ENCODE measurements at places on chromosomes 3 and 15.

DNA sequence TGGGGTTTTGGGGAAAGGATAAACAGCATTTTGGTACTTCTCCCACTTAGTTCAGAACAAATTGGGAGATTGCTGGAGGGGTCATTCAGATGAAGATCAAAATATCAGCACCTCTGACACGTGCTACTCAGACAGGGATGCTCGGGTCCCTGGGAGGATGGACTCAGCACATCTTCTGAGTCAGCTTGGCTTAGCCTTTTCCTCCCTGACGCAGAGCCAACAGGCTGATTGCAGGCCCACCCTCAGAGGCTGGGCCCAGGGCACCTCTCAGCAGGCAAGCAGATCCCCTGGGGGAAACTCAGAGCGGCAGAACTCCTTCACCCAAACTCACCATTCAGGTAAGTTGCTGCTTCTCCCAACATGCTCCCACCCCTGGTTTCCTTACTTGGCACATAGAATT lies 304.9 kb downstream of the TLE3 start:
- DNase-seq, result no peak

GRCh38 chr3:80010021-80010571 lies 242.3 kb upstream of the ROBO1 start:
- DNase-seq, result no peak

GRCh38 chr3:106552351-106553043 lies 683.7 kb upstream of the CBLB start:
- DNase-seq, result no peak

- DNase-seq, result no peak
Measured at GRCh38 chr3:113088616-113089015, 97.8 kb downstream of the GTPBP8 start.

- DNase-seq, result no peak
Measured at GRCh38 chr15:31301673-31301990, 25.0 kb upstream of the KLF13 start.

DNA sequence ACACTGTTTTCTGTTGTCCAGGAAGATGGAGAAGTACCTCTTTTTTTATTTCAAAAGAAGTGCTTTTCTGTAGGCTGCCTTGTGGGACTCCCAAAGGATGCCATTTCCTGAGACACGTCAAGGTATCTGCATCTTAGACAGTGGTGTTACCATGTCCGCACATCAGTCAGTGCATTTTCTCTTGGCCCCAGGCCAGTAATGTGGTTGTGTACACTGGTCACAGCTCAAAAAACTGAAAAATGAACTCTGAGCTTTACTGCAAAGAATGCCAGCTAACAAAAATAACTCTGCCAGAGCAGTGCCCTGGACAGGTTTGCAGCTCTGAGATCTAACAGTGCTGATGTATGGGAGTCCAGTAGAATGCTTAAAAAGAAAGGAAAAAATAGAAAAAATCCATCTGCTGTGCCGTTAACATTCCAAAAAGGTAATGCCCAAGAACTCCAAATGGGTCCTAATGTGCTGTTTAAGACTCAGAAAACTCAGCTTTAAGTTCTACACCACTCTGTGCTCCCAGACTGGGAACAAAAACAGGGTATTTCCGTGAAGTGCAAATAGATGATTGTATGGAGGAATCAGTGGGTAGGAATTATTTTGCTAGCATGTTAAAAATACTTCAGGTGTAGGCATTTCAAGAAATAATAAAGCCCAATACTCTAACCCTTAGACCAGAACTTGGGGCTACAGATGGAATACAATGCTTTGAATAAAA lies 315.9 kb downstream of the FEZF2 start:
- DNase-seq, result no peak

- no peak for DNase-seq
Measured at GRCh38 chr3:99764377-99764776, 53.3 kb upstream of the CMSS1 start.

DNA sequence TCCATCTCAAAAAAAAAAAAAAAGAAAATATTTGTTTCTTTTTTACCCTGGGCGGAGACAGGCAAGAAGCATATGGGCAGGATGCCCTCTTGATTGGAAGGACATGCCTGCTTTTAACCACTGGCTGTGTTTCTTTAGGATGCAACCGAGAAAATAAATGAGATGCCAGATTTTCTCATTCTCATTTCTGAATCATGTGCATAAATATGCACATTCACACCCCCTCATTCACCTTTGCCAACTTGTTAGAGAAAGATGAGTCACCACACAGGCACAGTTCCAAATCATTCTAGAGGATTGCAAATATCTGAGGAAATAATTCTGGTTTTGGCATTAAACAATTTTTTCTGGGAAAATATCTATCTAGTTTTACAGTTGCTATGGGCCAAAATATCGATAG lies 3.3 kb downstream of the LIPH start:
- no peak for DNase-seq

DNA sequence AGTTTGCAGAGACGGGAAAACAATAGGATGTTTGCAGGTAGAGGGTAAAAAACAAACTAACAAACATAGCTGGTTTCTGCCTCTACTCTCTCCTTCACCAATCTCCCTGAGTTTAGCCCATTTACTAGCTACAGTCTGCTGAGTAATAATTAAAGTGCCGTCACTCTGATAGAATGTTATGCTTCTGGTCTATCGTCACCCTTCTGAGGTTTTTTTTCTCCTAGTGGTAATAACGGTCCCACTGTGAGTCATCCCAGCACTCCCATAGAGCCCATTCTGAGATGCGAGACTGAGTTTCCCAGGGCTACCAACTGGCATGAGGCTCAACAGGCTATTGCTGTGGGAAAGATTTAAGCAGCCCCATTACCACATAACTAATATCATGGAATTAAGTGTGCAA lies 56.4 kb downstream of the PLAAT1 start:
- DNase-seq, result no peak

- DNase-seq, result no peak
Measured at GRCh38 chr3:35745802-35746484, 106.6 kb downstream of the ARPP21 start.

DNA sequence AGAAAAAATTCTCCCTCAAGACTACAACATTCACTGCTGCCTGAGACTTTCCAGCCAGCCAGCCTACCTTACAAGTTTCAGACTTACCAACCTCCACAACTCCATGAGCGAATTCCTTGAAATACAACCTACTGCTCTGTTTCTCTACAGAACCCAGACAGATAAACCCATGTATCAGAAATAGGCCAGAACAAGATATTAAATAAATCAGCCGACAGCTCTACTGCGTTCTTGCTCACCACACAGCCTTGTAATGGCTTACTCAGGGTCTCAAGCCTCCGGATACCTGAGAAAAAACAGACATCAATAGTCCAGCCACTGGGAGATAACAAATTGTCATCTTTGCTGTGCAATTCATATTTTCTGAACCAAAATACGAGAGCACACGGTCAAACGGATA lies 43.6 kb upstream of the LIPC start:
- no peak for DNase-seq

GRCh38 chr3:119659606-119660291 lies 640 bp downstream of the POPDC2 start:
- DNase-seq, result no peak

- DNase-seq, result no peak
Measured at GRCh38 chr3:184261854-184262763, 756 bp upstream of the CAMK2N2 start.

DNA sequence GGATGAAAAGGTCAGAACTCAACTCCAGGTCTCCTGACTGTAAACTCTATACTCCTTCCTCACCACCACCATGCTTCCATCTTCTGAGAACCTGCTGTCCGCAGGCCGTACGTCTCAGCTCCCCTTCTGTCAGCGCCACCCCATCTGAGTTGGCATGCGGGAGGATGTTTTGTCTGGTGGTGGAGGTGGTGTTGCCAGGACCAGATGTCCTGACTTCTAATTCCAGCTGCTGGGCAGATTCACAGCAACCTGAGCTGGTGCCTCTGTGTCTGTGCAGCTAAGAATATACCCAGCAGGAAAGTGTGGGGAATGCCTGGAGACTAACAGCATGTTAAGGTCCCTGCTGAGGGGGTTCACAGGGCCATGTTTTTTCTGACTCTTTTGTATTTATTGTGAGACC lies 23.2 kb downstream of the PLA1A start:
- DNase-seq, result no peak

DNA sequence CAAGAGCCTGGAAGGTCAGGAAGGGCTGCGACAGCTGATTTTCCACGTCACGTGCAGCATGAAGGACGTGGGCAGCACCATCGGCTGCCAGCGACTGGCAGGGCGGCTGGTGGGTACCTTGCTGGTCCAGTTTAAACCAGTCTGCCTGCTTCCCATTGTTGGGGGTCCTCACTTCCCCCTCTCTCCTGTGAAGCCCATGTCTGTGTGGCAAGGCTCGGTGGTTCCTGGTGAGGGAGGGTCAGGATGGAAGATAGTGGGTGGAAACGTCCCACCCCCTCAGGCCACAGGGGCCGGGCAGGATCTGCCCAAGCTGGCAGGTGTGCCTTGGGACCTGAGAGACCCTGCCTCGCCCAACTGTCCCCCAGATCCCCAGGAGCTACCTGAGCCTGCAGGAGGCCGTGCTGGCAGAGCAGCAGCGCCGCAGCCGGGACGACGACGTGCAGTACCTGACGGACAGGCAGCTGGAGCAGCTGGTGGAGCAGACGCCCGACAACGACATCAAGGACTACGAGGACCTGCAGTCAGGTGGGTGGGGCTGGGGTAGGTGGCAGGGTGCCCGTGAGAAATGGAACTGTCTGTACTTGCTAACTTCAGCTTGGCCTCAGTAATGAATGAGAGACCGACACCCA lies 108.2 kb downstream of the LRRK1 start:
- DNase-seq, result no peak

GRCh38 chr15:85826756-85827515 lies 32.2 kb upstream of the KLHL25 start:
- DNase-seq, result no peak

DNA sequence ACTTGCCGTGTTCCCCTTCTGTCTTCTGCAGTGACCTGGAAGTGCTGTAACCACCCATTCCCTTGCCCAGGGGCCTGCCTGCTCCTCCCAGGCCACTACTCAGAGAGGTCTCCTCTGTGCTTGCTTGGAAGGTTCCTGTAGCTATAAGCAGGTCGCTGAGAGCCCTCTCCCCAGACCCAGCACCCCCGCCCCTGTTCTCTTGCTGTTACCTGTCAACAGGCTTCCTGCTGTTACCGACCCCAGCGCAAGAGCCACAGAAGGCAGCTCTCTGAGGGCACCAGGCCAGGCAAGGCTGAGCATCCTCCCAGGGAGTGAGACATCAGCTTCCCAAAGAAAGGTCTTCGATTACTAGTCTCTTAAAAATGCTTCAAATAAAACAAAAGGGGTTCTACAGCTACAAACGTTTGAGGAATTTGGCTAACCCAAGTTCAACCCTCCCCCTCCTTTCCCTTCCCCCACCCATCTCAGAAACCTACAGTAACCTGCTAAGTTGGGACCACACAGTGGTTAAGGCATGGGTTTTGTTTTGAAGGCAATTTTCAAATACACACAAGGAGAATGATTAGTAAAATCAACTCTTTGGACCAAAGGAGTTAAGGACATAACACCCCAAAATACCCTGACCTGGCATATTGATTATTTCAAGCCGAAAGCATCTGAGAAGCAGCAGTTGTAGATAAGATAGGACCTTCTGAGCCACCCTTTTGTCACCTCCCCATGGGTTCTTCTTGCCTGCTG lies 74.9 kb upstream of the MFGE8 start:
- no peak for DNase-seq

DNA sequence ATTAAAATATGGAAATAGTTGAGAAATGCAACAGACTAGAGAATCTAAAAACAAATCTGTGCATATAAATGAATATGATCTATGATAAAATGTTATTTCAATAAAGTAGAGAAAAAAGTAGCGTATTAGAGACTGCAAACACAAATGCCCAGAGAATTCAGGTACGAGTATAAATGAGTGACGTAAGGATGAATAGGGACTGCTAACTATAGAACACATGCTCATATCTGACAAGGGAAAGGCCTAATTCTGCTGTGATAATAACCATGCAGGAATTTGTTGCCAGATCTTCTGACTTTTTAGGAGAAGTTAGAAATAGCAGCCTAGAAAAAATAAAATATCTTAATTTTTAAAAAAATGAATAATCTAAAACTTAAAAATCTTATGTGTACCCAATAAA lies 73.1 kb downstream of the ESYT3 start:
- DNase-seq, result no peak

- DNase-seq, result peak; percentile 32
Measured at GRCh38 chr15:85580879-85581278, 200.5 kb downstream of the AKAP13 start.

DNA sequence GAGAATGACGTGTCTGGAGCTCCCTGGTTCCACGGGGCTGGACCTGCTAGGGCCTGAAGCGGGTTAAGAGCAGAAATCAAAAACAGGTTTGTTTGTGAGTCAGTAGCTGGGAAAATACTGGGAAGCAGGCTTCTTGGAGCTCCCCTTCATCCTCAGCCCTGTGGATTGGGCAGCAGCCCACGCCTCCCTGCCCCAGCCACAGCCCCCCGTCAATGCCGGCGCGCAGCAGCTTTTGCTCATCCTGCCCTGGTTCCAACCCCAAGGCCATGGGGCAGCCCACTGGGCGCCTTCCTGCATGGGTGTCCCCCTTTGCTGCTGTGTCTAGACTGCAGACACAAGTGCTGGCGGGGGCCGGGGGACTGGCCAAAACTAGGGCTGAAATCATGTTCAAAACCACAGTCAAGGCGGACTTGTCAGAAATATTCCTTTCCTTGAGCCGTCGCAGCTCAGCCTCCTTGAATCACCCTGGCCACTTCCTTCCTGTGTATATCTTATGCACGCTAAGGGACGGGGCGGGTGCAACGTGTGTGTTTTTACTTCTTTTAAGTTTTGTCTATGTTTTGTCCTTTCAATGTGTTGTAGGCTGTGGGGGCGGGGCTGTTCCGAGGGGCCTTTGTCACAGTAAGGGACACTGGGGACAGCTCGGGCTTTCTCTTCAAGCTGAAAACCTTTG lies 108.1 kb downstream of the KLF13 start:
- DNase-seq, result peak; percentile 71

DNA sequence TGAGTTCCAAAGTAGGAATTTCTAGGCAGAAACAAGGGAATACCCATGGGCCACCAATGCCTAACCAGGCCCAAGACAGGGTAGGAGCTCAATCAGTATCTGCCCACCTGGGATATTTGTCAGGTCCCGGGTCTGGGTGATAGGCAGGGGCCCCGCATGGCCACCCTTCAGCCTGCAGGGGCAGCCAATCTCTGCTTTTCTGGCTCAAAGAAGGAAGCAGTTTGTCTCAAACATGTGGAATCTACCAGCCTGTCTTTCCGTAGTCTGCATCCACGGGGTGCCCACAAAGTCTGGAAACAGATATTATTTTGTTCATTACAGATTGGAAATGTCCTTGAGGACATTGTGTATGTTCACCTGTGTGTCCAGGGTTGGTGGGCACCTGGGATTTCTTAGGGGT lies 56.2 kb downstream of the CEMIP start:
- DNase-seq, result no peak

DNA sequence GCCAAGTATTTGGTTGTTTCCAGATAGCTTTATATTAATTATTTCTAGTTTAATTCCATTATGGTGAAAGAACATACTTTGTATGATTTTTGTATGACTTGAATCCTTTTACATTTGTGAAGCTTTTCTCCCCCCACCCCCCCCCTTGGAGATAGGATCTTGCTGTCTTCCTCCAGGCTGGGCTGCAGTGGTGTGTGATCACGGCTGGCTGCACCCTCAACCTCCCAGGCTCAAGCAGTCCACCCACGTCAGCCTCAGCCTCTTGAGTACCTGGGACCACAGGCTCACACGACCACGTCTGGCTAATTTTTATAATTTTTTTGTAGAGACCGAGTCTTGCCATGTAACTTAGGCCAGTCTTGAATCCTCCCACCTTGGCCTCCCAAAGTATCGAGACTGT lies 29.5 kb downstream of the ARL8B start:
- DNase-seq, result no peak
